ENCODE measurements at places on chromosomes 4 and X.
A peak's percentile ranks its signal among the peaks of the same experiment; 100 is the strongest.

DNA sequence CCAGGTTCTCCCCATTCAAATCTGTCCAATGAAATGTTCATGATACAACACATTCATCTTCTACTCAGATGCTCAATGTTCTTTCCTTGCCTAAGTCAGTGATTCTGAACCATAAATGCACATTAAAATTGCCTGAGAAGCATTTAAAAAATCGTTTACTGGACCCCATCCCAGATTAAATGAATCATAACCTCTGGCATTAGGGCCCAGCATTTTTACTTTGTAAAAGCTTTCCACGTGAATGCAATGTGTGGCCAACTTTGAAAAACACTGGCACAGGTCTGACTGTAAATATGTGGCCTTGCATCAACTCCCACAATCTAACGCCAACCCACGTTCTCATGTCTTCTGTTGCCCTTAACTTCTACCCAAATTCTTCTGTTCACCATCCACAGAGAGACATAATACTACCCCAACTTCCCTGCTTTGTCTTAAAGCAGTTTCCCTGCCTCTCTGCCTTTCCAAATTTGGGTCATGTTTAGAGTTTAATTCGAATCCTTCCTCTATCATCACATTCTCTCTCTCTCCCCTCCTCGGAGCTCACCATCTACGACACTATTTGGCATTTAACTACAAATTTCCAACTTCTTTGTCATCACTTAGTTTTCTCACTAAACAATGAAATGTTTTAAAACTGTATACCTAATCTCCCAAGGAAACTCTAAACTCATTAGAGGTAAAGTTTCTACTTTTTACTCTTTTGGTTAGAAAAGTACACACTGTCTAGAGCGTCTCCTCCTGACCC, 78.7 kb downstream of the PRKG2 start:
- DNase-seq: peak; percentile 95

DNA sequence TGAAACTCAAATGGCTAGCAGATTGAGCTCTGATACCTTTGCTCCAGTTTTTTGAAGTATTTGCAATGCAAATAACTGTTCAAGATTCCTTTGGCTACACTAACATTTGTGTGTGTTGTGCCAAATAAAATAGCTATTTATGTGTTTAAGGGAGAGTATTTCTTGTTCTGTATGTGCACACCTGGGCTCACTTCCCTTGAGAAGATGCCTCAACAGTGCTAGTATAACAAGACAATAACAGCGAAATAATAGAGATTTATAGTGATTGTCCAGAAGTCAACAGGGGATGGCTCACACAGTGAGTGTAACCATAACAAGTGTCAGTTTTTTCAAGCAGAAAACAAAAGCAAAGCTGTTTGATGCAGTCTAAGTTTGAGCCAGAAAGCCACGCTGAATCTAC, 460.5 kb downstream of the CENPC start:
- no peak for DNase-seq

- DNase-seq: no peak
These were observed 709.3 kb downstream of the PCDH18 start for GRCh38 chr4:136823020-136823419.

DNA sequence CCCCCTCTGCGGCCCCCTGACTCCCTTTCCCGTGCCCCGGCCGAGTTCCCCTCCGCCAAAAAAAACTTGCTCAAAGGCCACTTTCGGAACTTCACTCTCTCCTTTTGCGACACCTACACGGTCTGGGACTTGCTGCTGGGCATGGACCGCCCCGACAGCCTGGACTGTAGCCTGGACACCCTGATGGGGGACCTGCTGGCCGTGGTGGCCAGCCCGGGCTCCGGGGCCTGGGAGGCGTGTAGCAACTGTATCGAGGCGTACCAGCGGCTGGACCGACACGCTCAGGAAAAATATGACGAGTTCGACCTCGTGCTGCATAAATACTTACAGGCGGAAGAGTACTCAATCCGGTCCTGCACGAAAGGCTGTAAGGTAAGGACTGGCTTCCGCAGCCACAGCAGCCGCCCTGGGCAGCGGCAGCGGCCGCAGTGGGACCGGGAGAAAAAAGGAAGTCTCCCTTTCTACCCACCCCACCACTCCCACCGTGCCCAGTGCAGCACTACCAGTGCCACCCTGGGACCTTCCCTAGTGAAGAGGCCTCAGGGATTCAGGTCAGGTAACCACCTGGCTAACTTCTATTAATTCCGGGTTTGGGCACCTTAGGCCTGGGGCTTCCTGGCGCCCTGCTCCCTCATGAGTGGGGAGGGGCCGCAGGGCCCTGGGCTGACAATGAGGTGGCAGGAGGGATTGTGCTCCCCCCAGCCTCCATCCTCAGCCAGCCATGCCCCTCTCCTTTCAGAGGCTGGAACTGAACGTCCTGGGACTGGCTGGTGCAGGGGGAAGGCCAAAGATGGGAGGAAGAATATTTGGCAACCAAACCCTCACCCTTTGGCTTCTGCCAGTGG, 1.9 kb downstream of the NALF2 start:
- DNase-seq: no peak

DNA sequence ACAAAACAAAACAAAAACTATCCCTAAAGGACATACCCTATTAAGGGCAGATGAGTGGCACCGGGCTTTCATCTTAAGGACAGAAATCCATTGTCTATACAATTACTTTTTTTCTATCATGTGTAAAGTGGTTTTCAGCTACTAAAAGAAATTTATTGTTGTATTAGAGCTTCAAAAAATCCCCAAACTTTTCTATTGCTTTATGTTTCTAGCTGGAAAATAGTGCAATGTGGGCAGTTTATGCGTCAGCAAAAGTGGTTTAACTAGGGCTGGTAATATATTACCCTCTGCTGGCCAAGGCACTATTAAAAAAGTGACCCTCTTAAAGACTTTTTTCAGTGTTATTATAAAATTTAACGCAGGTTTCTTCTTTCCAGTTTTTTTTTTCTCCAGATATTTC, 15.5 kb upstream of the GPR82 start:
- no peak for DNase-seq

- no peak for DNase-seq
These were observed 48.9 kb downstream of the C4orf50 start for GRCh38 chr4:5969336-5969735.

DNA sequence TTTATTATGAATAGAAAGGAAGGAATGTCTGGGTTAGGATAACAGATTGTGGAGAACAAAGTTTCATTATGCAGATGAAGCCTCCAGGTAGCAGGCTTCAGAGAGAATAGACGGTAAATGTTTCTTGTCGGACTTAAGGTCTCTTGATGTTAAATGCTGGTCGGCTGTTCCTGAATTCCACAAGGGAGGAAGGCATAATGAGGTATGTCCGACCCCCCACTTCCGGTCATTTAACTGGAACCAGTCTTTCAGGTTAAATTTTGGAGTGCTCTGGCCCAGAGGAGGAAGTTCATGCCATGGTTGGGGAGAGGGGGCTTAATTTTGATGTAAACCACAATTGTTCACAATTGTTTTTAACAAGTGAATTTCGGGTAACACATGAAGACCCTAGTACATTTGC, 158.1 kb upstream of the VCX3A start:
- no peak for DNase-seq

- DNase-seq: peak; percentile 45
These were observed 43.0 kb downstream of the ENPEP start for GRCh38 chr4:110518889-110519490.

DNA sequence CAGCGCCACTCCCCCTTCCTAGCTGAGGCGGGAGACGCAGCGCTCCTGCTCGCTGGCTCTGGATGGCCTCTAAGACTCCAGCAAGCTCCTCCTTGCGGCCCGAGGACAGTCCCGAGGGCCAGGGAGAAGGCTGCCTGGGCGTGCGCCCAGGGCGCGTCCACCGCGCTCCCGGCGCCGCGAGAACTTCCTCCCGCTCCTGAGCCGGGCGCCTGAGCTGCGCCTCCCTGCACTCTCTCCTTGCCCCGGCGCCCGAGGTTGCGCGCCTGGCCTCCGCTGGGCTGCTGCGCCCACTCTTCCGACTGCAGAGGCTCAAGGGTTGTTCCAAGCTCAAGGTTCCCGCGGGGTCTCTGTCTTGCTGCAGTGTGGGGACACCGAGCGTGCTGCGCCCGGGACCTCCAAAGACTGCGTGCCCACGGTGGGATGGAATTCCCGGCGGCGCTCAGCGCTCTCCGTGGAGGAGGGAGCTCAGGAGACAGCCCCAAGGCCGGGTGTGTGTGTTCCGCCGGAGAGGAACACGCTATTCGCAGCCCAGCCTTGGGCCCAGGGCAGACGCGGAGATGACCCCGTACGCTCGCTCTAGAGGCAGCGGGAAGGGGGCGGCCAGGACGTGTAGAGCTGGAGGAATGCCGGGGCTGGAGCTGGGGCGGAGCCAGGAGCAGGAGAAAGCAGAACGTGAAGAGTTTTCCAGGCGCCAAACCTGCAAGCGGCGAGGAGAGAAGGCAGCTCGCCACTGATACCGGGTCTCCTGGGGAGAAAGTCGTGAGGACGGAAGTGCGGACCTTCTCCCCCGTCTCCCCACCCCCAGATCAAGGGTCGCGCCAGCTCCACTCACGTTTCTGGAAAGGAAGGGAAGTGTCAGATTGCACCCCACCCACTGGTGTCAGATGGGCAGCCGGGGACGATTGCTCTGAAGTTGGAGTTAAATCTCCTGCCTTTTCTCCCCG, at the start of gene ARHGAP6:
TSS of gene ARHGAP6 (minus strand) at position 753 of the 944 bp plus-strand sequence. CDS start 1,092 bp downstream, outside the sequence.
- peak; percentile 63 for DNase-seq

DNA sequence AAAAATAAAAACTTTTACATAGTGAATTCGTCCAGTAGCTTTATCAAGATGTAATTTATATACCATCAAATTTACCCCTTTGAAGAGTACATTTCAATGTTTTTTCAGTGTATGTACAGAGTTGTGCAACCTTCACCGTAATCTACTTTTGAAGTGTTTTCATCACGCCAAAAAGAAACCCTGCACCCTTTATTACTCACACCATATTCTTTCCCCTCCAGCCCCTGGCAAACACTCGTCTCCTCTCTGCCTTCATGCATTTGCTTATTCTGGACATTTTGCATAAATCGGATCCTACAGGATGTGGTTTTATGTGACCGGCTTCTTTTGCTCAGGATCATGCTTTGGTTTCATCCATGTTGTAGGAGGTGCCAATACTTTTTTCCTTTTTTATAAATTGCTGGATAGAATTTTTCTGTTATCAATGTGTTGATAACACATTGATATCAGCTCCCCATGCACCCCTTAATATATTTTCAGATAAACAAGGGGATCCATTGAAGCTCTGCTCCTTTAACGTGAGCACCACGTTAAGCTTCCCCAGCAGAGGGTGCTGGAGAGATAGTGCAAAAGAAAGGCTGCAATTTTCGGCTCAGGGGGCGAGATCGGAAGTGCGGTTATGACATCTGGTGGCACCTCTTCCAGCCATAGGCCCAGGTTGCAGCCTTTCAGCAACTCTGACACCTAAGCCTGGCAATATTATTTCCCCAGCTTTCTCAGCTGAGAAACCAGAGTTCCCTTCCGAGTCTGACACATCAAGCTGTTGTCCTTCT, 100.1 kb upstream of the VCX3B start:
- DNase-seq: peak; percentile 30

DNA sequence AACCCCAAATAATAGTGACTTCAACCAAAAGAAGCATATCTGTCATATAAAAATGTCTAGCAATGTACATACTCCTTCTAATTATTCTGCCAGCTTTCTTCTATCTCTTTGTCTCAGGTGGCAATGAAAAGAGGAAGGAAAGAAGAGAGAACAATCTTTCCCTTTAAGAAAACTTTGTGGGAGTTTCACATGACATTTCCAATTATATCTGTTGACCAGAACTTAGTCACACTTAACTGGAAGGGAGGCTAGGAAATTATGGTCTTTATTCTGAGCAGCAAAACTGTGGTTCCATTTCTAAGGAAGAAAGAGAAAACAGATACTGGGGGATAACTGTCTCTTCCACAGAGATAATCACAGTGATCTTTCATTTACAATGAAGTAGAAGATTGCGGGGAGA, 12.9 kb upstream of the MAOA start:
- peak; percentile 7 for DNase-seq

GRCh38 chr4:88843067-88843685, 145.5 kb upstream of the NAP1L5 start:
- no peak for DNase-seq

DNA sequence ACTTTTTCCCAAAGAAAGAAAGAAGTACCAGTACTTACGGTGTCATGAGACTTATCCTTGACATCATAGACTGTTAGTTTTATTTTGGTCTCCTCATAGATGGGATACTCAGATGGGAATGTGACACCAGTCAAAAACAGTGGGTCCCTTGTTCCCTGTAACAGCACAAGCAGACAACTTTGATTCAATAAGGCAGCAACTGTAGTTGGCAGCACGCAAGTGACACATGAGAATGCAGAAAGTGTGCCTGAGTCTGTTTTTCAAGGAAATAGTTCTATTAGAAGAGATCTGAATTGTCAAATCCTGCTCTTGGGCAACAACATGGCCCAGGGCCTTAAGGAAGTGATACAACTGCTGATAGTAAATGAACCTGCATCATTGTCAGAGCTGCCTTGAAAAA, 443.2 kb downstream of the INPP4B start:
- DNase-seq: peak; percentile 74

- DNase-seq: peak; percentile 90
These were observed 132.2 kb downstream of the BMPR1B start for GRCh38 chr4:94889946-94890345.

- peak; percentile 13 for DNase-seq
These were observed 90.3 kb downstream of the ARX start for GRCh38 chrX:24925430-24925829.

DNA sequence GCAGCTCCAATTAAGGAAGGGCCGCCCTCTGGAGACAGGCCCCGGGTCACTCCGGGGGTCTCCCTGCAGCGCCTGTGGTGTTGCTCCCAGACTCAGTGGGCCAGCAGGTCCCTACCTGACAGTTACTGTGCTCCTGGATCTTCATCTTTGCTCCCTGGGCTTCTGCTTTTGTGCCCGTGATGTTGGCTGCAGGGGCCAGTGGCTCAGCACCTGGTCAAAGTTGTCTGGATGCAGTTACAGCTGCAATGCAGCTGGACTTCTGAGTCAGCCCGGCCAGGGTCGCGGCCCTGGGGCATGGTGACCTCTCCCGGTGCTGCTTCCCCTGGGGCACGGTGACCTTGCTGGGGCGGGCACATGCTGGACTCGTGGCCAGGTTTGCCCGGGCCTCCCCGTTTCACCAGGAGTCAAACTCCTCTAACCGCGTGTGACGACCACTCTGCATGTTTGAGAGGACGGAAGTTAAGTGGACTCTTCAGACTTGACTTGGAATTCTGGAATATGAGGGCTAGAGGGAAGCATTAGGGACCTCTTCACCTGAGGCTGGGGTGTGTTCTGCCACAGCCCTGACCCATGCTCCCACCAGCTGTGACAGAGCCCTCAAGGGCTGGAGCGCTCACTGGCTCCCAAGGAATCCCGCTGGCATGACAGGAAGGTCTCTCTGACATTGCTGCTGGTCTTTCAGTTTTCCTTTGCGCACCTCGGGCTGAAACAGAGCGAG, 3.7 kb downstream of the CTAG2 start:
- DNase-seq: no peak

GRCh38 chr4:169724260-169724659, 33.5 kb downstream of the HPF1 start:
- peak; percentile 89 for DNase-seq

DNA sequence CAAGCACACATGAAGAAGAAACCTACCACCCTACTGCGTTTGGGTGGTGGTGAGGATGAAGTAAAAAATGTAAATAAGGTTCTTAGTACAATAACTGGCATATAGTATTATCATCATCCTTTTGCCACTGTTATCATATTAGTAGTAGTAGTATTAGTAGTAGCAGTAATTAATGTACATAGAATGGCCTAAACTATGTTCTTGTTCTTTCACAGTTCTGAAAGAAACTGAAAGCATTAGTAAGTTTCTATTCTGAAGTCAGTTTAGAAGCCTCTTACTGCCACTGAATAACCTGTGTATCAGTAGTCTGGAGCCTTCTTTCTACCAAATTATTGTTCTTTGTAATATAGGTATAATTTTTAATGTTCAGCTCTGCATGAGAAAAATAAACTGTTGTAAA, 21.0 kb downstream of the COL4A6 start:
- no peak for DNase-seq

GRCh38 chr4:76420762-76421581, at the start of gene CCDC158:
CCDC158 (minus strand) TSS chr4:76421141; CDS start chr4:76403207, 17,934 bp downstream.
- peak; percentile 18 for DNase-seq
